ENCODE measurements at places on chromosomes 3 and 15.

GRCh38 chr3:65886391-65886790 is 152.3 kb downstream of the MAGI1 start:
- H3K36me3 ChIP-seq: peaks cover 1% of the 10 kb centered on the region
- peaks cover 39% of the 10 kb centered on the region for H3K4me1 ChIP-seq
- no peak for DNase-seq
- H3K27me3 ChIP-seq: no peaks in the 10 kb centered on the region

- H3K36me3 ChIP-seq: peaks cover 1% of the 10 kb centered on the region
- H3K4me3 ChIP-seq: no peak overlapping the region
Measured at GRCh38 chr3:48475188-48475587, 28.7 kb downstream of the ATRIP start.

GRCh38 chr3:123404391-123404790 is 44.5 kb downstream of the ADCY5 start:
- peaks cover 43% of the 10 kb centered on the region for H3K4me1 ChIP-seq
- no peak for DNase-seq
- H3K27ac ChIP-seq: no peak overlapping the region
- H3K4me3 ChIP-seq: no peak overlapping the region
- H3K36me3 ChIP-seq: peaks cover 9% of the 10 kb centered on the region
- H3K27me3 ChIP-seq: no peaks in the 10 kb centered on the region

DNA sequence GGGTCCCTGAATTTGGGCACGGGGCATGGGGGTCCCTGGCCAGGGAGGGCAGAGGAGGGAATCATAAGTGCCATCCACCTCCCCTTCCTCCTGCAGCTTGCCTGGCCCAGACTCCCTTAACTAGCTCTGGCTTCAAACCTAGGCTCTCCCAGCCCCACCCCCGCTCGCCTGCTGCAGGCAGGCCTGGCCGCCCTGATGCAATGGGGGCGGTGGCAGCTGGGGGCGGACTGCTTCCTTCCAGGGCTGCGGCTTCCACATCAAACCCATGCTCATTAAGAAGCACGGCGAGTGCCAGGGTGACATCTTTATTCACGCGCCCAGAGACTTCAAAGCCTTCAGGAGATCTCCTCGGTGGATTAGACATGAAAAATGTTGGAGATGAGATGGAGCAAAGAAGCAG is 123.1 kb downstream of the TPRA1 start:
- peaks cover 16% of the 10 kb centered on the region for H3K27me3 ChIP-seq
- DNase-seq: no peak
- H3K4me3 ChIP-seq: no peak overlapping the region

Data from progenitor cell of endocrine pancreas (in vitro differentiated cells).